Tracheal epithelial cell (primary cell): ENCODE measurements at places on chromosomes 5 and 9. TPM values are rescaled to one million over a fixed set of nuclear protein-coding genes. Genes with fewer than 3 reads are reported as not detected.

Gene CDC26
- 15.8 and 32.3 TPM in 2 replicates for total RNA-seq

Gene VPS13A
- total RNA-seq = 15.7 and 19.0 TPM in 2 replicates

Gene CCDC192
- total RNA-seq = not detected in 2 replicates

Gene SPATA31C1
- not detected in 2 replicates for total RNA-seq

Gene BTNL8
- 0.24 TPM in 1 of 2 replicates, not detected in the other for total RNA-seq

Gene ACTBL2
- total RNA-seq = 0.21 and 2.2 TPM in 2 replicates

Gene SOX30
- total RNA-seq = 0.24 TPM in 1 of 2 replicates, not detected in the other

Gene MFAP3
- 63.9 and 70.8 TPM in 2 replicates for total RNA-seq

Gene FRMPD1
- total RNA-seq = under 0.01 TPM in 1 of 2 replicates, not detected in the other
